Foreskin keratinocyte (primary cell): ENCODE measurements at places on chromosomes 2 and 18.

DNA sequence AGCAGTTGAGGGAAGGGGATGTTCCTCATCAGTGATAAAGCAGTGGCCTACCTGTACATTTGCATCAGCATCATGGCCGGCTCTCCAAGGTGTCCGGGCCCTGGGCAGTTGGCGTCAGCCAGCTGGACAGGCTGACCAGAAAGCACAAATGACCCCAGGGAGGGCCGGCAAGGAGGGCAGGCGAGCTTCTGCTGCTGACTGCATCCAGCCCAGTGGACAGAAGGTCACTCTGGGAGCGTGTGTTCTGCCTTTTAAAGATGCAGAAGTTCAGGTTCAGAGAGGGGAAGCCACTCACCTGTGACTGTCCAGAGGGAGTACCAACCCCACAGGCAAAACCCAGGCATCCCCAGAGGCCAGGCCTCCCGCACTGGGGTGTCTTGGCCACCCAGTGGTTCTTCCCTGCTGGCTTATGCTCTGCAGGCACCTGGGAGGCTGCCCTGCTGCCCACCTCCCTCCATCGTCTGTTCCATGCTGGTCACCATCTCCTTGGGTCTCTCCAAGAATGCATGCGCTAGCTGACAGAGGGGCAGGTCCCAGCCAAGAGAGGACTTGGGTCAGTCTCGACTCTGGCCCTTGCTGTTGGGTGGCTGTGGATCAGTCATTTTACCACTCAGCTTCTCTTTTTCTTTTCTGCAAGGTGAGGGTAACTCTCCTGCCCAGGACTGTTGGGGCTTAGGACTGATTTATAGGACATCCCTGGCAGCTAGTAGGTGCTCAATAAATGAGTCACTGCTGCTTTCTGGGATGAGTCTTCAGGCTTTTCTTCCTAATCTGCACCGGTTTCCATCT is 89.9 kb downstream of the INHBB start:
- DNase-seq: no peak

- DNase-seq: no peak
Measured at GRCh38 chr2:86302320-86302719, 35.1 kb downstream of the REEP1 start.

GRCh38 chr2:210584834-210585233 is 28.4 kb downstream of the CPS1 start:
- DNase-seq: peak; percentile 40

DNA sequence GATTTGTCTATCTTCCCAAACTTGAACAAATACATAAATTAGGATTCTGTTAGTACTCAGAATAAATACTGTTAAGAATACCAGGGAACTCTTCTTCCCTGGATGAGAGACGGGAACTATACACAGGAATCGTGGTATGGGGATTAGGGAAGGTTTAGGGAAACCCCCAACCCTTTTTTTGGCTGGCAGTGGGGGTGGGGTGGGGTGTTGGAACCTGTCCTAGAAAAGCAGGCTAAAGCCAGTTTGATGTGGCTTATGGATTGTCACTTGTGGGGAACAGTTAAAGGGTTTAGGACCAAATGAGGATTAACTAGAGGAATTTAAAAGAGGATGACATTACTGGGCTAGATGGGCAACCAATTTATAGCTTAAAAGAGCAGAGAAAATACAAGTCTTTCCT is 1.8 kb downstream of the SLC4A10 start:
- DNase-seq: no peak

GRCh38 chr18:29653671-29654215 is 1388.8 kb downstream of the DSC3 start:
- DNase-seq: no peak

- peak; percentile 87 for DNase-seq
Measured at GRCh38 chr2:58107803-58108710, 61.5 kb downstream of the VRK2 start.

DNA sequence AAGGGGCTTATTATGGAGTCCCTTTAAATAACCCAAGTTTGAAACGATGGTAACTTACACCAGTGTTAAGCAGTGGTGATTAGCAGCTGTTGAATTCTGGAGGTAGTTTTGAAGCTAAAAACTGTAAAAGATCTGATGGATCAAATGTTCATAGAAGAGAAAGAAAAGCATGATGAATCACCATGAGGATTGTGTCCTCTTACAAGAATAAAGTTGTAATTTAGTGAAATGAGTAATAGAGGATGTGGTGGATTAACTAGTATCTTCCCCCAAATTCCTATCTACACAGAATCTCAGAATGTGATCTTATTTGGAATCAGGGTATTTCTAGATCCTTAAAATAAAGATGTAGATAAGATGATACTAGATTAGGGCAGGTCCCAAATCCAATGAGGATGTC is 1138.2 kb upstream of the TMEFF2 start:
- DNase-seq: no peak

- peak; percentile 11 for DNase-seq
Measured at GRCh38 chr18:33116376-33116775, 324.1 kb downstream of the CCDC178 start.

DNA sequence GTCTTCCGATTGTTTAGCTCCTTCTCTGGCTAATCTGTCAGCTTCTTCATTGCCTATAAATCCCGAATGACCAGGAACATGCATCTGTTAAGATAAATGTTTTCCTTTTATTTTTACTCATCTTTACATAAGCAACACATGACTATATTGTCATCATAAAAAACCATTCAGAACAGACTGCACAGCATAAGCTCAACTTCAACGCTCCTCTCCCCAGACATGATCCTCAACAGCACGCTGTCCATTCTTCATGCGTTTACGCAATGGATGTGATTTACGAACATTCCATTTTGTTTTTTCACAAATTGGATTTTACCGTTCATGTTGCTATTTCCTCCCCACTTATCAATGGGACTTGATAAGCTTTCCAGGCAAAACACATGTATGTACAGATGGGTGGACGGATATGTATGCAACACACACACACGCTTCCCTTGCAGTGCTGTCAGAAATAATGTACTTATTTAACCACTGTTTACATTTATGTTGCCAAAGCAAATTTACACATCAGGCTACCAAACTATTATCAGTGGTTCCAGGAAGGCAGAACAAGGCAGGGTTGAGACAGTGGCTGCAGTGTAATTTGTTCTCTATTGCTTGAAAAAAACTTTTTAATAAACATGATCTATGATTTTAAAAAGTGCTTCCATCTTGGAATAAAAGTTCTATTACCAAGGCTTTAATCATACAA is 12.2 kb downstream of the RNASEH1 start:
- no peak for DNase-seq

- no peak for DNase-seq
Measured at GRCh38 chr2:149827585-149828126, 240.1 kb upstream of the MMADHC start.

GRCh38 chr2:41728788-41729338 is 319.0 kb upstream of the PKDCC start:
- no peak for DNase-seq

- DNase-seq: no peak
Measured at GRCh38 chr2:101710471-101711318, 13.2 kb downstream of the MAP4K4 start.

DNA sequence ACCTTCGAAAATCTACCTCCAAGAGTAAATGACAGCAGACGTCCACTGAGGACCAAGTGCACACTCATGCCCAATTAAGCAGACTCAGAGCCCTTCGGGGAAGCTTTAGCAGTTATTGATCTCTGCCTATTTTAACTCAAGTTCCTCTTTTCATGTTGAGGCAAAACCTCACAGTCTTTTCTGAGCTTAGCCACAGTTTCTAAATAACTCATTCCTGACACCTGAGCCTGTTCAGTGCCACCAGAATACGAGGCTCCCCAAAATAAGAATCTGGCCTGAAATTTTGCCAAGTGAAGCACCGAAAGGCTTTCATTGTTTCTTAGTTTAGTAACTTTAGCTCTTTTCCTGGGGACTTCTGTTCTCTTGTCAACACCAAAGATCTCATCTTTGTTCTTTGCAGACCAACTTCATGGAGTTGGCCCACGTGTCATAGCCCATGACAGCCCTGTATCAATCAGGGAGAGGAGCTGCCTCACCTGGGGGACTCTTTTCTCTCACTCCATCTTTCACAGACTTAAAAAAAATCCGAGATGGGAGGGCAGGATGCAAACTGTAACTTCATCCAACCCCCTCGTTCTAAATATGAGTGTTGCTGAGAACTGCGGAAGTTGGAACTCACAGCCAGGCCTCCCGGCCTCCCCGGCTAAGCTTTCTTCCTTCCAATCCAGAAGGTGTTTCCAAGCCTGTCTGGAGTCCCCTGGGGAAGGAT is 22.2 kb downstream of the INPP5D start:
- no peak for DNase-seq

- peak; percentile 61 for DNase-seq
Measured at GRCh38 chr2:203811491-203812221, 55.9 kb upstream of the CTLA4 start.

DNA sequence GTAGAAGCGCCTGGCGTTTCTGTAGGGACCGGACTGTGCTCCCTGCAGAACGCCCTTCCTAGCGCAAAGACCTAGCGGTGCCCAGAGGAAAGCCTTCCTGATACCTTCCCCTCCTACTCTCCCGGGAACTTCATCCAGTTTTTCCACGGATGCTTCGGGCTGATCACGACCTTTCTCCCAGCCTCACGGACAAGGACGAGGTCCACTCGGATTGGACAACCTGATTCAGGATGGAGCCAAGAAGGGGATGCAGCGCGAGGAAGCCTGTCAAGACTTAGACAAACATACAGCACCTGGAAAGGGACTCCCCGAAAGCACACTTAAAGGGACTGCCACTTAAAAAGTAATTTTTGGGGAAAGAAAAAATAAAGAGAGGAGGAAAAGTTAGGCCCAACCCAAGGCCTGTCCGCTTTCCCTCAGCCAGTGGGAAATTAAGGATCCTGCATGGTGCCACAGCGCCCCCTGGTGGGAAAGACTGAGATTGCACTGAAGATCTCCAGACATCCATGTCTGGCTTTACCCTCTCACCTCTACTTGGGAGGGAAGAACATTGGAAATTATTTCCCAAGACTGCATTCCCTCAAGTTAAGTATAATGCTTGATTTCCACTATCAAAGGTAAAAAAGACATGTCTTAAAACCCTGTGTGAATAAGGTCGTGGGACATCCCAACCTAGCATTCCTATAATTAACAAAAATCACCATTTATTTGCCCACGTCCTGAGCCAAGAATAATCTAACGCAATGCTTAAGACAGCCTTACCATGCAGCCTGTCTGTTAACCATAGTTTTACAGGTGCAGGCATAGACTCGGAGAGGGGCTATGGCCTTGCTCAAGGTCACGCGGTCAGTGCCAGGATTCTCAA is 13.4 kb upstream of the COPS8 start:
- DNase-seq: no peak

DNA sequence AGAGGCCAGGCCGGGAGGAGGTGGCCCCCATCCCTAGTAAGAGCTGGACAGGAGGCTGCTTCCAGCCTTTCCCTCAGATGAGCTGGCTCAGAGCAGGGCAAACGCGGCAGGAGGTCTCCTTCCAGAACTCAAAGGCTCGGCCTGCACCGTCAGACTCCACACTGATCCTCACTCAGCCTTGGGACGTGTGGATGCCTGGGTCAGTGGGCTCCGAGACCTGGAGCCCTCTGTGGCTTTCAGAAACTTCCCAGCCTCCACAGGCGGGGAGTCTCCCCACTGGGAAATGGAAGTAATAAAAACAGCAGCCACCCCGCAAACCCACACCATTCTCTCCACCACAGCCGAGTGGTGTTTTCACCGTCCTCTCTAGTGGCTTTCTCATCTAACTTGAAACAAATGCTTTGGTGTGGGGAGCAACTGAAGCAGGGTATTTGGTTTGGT is 54.3 kb downstream of the INPP5D start:
- no peak for DNase-seq

- peak; percentile 82 for DNase-seq
Measured at GRCh38 chr2:186105016-186105724, 366.6 kb downstream of the FSIP2 start.

GRCh38 chr2:86584151-86584913 is 21.1 kb upstream of the CHMP3 start:
- DNase-seq: no peak

GRCh38 chr2:143875295-143876233 is 644.4 kb downstream of the ZEB2 start:
- DNase-seq: no peak

- DNase-seq: peak; percentile 23
Measured at GRCh38 chr2:143885461-143885860, 634.5 kb downstream of the ZEB2 start.

DNA sequence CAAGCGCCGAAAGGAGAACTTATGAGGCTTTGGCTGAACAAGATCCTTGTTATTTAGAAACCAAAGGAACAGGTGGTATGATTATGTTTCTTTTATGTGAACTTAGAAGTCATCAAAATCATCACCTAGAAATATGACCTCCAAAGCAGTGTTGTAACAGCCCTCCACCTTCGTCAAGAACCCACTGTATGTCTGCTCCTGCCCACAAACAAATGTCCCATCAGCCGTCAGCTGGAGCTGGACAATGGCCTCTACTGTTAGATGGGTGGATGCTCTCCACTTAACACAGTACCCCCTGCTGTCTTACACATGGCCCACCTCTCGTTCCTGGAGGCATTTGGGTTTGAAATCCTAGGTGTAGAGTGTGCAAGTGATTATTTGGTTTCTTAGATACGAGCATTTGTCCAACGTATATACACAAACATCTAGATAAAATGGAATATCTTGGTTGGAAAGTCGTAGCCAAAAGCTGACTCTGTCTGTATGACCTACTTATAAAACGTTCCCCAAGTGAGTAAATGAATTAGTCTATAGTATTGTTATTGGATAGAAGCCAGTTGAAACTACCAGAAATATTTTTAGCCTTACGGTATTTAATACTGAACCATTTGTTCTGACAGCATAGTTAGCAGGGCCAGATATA is 113.0 kb downstream of the CRIM1 start:
- DNase-seq: no peak

DNA sequence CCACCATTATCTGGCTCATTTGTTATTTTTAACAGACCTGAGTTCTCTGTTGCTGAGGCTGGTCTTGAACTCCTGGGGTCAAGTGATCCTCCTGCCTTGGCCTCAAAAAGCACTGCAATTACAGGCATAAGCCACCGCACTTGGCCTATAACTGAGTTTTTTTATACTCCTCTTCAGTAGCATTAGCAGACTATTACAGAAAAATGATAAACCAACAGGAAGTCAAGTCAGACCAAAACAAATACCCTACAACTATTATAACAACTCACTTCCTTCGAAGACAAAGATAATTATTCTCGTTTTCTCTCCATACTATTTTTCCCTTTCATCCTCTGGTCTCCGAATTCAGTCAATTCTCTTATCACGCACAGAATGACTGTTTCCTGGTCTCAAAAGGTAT is 78.2 kb downstream of the MEMO1 start:
- no peak for DNase-seq

DNA sequence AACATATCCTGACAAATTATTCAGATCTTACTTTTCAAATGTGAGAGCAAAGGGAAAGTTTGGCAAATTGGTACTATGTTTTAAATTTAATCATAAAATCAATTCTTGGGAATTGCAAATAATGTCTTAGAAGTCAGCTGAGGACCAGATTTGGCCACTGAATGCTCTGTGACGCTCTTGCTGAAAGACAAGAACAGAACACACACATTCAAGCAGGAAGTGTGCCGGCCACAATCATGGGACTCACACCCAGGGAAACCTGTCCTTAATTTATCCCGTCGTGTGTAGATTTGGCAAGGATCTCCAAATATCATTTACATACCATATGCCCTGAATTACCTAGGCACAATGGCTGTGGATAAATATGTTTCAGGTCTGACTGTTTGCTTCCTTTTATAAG is 253.1 kb downstream of the TCF4 start:
- no peak for DNase-seq

- DNase-seq: no peak
Measured at GRCh38 chr2:188893972-188894371, 80.2 kb upstream of the COL3A1 start.
